Fibroblast of skin of right biceps (primary cell): ENCODE measurements at places on chromosomes 5 and 9.

DNA sequence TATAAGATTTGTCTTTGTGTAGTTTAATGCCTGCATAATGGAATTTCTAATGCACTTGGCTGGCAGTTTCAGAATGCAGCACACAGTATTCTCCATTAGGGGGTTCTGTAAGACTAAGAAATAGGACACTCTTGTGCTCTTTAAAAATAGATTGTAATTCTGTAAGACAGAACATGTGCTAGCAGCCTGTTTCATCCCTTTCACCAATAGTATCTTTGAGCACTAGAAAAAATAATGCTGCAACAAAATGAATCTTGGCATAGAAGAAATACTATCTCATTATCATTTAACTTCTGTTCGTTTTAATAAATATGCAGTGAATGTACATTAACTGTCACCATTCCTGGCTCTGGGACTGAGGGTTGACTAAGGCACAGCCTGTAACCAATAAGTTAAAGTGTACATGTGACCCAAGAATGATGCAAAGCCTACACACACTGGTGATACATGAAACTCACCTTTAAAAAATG is 23.8 kb upstream of the ZNF622 start:
- DNase-seq: peak; percentile 44

DNA sequence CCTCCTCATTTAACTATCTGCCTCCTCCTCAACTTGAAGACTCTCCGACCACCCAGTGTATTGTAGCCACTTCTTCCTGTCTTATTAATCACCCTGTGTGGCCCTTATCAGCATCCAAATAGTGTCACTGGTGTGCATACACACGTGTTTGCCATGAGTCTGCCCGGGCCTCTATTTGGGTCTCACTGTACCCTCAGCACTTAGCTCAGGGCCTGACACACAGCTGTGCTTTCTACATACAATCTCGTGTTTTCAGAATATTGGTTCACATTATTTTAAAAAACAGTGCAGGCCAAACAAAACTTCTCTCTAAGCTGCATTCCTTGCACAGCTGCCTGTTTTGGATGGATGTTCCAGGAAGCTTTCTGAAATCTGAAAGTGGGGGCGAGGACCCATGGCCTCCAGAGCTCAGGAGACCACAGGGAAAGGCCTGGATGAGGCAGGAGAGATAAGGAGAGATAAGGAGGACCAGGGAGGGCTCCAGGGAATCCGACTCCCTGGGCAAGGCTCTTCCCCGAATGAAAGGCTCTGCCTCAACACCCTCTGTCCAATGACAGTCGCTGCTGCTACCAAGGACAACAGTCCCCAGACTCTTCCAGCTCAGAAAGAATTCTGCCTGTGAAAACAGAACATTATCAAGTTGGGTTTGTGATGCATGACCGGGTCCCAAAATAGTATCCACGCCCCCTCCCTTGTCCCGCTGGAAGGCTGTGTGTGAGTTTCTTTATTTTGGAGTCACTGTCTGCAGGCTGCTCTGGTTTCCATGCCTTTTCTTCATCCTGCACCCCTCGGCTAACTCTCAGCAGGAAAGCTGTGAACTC is 255.6 kb downstream of the NSG2 start:
- DNase-seq: no peak

GRCh38 chr5:177296581-177296980 is 6.9 kb downstream of the RAB24 start:
- no peak for DNase-seq

DNA sequence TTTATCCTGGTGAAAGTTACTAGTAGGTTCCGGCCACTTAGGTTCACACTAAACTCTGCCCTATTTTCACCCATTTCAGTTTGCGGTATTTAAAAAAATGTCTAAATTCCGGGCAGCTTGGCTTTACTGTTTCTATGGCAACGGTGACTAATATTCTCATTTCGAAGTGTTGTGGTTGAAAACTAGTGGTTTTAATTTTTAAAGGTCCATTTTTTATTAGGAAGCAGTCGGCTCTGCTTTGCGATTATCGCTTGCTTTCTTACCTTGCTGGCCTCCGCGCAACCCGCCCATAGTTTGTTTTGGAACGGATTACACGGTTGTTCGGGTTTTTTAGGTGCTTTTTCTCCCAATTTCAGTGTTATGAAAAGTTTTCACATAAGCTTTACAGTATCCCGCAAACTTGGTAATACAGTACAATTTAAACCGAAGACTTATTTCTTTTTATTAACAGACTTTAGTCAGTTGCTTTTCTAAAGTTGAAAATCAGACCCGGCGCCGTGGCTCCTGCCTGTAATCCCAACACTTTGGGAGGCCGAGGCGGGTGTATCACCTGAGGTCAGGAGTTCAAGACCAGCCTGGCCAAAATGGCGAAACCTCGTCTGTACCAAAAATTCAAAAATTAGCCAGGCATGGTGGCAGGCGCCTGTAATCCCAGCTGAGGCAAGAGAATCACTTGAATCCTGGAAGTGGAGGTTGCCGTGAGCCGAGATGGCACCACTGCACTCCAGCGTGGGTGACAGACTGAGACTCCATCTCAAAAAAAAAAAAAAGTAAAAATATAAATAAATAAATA is 1.6 kb downstream of the KDM4C start:
- peak; percentile 87 for DNase-seq

GRCh38 chr5:75319638-75320037 is 17.4 kb upstream of the HMGCR start:
- DNase-seq: no peak

- DNase-seq: no peak
Observed at GRCh38 chr5:91146905-91147600, 236.1 kb downstream of the ARRDC3 start.

DNA sequence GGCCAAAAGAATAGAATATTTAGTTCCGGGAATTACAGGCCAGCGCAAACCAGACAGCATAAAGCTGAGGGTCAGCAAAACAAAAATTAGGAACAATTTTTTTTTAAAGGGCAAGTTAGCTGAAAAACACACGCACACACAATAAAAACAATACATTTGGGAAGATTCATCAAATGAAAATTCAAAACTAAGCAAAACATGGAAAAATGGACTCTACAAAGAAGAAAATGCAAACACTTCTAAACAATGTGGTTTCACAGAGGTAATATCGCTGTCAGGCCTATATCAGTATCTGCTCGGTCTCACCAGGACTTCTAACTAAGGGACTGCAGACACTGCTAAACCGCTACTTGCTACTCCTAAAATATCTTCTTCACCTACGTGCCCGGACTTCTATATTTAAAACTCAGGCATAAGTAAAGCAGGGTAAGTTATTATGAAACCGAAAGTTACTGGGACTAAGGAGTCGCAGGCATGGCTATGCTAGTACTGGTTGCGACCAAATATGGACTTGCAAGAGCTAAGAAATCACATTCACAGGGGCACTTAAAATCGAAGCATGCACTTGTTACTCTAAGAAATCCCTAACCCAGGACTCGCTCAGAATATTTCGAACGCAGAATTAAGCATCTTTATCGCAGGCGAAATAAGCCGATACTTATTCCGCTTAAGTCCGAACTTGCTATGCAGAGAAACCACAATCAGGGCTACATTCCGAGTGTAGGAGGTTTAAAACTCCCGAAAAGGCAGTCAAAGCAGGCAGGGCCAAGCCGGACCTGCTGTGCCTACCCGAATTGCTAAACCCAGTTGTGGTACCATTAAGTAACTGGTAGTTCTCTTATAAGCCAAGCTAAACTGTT is 2.3 kb downstream of the ANXA2R start:
- DNase-seq: peak; percentile 83

GRCh38 chr5:174271316-174271715 is 225.8 kb downstream of the NSG2 start:
- DNase-seq: no peak

DNA sequence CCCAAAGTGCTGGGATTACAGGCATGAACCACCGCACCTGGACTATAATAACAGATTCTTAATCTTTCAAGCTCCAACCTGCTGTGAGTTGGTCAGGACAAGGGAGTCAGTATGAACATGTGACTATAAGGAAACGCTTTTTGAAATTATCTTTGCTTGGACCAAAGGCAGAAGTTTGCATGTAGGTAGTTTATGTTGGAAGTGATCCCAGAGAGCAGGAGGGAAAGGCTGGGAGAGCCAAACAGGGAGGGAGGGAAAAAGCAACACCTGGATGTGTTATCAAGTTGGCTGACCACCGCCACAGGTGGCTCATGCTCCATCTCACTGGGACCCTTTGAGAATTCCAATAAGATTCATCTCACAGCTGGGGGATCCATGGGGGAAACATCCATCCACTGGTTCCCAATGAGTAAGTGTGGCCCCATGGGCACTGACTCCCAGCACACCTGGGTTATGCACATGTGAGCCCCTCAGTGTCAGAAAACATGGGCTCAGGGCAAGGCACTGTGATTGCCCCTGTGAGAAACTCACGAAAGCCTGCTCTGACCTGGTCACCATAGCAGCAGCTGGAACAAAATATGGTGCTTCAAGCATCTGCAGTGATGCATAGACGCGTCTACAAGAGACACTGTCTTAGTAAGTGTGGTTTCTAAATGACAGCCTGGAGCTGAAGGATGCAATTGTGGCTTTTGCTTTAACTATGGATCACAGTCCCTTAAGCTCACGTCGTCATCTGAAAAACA is 62.1 kb downstream of the ARSB start:
- no peak for DNase-seq

DNA sequence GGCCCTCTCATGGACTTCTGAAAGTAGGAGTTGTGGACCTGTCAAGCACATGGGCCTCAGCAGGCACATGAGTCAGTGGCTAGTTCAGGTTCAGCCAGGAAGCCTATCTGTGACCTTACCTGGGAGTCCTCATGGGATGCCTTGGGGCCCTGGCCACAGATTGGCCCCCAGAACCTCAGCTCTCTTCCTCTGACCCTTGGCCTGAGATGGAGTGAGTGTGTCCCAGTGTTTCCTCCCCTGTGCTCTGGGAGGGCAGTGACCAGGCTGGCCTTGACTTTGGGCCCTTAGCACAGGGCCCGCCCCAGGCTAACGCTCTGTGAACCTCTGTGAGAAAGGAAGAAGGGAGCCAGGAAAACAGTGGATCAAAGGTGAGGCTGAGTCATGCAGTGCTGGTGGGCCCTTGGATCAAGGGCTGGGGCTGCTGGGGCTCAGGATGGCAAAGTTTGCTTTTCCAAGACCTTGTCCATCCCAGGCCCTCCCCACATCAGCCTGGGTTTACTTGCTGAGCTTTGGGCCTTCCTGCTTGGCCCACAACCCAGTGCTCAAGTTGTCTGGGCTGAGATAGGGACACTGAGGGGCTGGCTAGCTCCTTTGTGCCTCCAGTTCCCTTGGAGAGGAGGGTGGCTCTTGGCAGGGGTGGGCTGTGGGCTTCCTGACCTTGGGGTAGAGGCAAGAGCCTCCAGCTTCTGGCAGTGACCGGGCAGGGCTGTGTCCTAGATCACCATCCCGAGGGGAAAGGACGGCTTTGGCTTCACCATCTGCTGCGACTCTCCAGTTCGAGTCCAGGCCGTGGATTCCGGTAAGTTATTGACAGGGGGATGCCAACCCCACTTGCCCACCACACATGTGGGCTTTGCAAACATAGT is 41.4 kb downstream of the RGS3 start:
- DNase-seq: no peak

GRCh38 chr9:137446851-137447471 is 5.8 kb upstream of the ENTPD8 start:
- DNase-seq: peak; percentile 24

DNA sequence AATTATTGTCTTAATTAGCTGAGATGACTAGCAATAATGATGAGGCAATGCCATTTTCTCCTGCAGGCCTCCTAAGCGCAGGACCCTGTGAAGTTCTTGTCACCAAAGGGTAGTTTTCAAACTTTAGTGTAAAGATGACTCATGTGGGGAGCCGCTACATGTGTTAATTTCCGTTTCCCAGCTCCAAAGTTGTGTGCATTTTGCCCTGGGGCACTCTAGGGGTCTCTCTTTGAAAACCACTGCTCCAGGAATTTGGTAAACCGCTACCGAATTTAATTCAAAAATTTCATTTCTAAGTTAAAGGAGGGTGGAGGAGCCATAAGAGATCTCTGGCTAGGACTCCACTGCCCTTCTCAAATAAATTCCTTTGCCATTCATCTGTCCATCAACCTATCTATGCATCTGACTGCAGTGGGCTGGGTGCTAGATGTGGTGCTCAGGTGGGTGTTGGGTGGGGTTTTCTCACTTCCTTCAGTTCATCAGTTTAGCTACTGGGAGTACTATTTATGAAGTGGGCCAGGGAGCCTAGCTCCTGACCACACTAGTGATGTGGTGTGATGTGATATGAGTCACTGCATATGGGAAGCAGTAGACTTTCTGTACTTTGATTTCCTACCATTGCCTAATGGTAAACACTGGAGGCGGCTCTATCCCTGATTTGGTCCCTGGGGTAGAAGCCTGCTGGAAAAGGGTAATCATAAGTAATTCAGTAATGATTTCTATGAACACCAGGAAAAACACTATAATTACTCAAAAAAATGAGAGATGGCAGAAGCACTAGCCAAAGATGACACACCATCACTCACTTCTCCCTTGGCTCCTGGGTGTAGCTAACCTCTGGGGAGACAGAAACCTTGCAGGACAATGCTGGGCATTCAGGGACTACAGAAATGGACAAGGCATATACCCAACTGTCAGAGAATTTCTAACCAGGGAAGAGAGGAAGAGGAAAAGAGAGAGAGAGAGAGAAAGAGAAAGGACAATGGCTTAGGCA is 4.0 kb upstream of the ZSWIM6 start:
- DNase-seq: peak; percentile 89
